ENCODE measurements at places on chromosomes 11 and 22. TPM values are rescaled to one million over a fixed set of nuclear protein-coding genes. Genes with fewer than 3 reads are reported as not detected.

Gene RIMBP3B
- total RNA-seq: 0.06 TPM

Gene TTC36
- not detected for total RNA-seq

Gene IRAG1
- total RNA-seq: 24.8 TPM

Gene SLN
- total RNA-seq: not detected

Gene SLC17A6
- total RNA-seq: not detected

Gene EIF4ENIF1
- 23.8 TPM for total RNA-seq

Gene C11orf91
- total RNA-seq: 3.4 TPM

Gene PDGFD
- total RNA-seq: 37.1 TPM

Gene C22orf42
- total RNA-seq: not detected

Gene CEP126
- total RNA-seq: 6.5 TPM

Measured in mesenteric fat pad (tissue), 1 donor.